GM13977 (cell line): ENCODE measurements at places on chromosomes 16 and 17.

GRCh38 chr16:25109643-25110042 lies 1.9 kb upstream of the LCMT1 start:
- no peak for DNase-seq

DNA sequence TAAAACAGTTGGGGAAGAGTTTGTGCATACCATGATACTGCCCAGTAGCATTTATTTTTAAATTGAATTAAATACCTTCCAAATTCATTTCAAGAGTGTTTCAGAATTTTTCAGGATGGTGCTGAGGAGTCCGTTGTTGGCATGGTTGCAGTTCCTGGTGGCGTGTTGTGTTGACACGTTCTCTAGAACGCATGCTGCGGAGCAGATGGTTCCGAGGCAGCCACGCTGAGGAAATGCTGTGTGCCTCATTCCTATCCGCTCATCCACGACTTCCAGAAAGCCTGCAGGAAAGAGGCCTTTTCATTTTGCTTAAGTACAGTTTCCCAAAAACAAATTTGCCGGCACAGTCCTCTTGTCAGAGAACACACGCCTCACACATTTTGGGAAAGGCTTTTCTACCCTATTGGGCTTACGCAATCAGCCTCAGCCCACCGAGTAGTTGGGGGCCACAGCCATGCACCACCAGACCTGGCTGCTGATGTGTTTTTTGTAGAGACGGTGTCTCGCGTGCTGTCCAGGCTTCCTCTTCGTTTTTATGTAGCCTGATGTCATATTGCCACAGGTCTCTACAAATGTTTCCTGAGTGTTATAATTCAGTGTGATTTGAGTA lies 32.1 kb upstream of the IL17C start:
- DNase-seq = no peak

DNA sequence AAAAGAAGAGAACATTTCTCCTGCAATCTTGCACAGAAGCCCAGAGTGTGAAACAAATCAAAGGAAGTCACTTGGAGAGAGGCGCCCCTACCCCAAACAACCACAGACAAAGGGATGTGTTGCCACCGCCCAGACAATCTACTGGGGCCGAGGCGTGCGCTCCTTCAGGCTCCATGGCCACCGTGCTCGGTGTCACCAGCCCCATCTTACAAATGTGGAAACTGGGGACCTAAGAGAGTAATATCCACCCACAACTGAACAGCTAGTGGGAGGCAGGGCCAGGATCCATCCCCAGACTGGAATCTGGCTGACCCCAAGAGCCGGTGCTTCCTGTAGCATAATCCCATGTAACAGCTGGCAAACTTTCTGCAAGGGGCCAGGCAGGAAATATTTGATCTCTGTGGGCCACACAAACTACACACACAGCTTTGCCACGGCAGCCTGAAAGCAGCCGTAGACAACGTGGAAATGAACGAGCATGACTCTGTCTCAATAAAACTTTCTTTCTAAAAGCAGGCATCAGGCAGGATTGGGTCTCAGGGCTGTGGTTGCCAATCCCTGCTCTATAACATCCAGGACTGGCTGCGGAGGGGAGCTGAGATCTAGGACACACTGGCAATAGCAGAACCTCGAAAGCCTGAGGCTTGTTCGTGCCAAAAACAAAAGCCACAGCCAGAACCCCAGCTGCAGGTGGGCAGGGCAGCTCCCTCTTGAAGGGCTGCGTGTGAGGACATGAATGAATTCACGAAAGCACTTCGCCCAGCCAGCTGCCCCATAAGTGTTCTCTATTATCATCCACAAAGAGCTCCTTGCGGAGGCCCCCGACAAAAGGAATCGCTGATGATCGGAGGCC lies 26.6 kb upstream of the GINS2 start:
- DNase-seq = no peak

DNA sequence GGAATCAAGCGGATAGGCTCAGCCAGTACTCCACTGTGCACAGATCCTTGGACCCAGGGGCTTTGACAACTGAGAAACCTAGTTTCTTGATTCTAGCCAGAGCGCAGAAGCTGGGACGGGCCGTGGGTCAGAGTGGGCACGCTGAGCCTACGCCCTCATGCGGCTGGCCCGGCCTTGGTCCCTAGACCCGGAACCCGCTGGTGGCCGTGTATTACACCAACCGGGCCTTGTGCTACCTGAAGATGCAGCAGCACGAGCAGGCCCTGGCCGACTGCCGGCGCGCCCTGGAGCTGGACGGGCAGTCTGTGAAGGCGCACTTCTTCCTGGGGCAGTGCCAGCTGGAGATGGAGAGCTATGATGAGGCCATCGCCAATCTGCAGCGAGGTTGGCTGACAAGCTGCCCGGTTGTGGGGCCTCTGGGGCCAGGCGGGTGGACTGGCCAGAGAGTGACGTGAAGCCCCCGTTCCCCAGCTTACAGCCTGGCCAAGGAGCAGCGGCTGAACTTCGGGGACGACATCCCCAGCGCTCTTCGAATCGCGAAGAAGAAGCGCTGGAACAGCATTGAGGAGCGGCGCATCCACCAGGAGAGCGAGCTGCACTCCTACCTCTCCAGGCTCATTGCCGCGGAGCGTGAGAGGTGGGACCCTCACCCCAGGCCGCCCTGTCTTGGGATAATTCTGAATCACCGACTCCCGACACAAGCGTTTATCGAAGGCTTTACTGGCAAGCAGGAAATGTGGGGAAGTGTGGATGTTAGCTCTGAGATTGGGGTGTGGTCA lies 946 bp downstream of the STUB1 start:
- no peak for DNase-seq

DNA sequence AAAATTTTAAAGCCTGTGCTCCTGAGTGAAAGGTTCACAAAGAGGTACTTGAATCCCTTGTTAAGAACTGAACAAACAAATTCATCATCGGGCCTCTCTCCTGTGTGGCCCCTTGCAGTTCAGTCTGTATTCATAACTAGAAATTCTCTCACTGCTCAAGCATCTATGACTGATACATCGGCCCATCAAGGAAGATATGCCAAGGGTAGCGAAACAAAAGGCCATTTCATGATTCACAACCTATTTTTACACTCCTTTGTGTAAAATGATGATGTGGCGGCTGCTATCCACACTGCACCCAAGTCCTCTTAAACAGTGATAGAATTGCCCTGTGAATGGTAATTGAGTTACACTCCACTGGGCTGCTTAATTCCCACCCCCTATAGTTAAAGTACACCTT lies 204.6 kb downstream of the STX8 start:
- DNase-seq = no peak

DNA sequence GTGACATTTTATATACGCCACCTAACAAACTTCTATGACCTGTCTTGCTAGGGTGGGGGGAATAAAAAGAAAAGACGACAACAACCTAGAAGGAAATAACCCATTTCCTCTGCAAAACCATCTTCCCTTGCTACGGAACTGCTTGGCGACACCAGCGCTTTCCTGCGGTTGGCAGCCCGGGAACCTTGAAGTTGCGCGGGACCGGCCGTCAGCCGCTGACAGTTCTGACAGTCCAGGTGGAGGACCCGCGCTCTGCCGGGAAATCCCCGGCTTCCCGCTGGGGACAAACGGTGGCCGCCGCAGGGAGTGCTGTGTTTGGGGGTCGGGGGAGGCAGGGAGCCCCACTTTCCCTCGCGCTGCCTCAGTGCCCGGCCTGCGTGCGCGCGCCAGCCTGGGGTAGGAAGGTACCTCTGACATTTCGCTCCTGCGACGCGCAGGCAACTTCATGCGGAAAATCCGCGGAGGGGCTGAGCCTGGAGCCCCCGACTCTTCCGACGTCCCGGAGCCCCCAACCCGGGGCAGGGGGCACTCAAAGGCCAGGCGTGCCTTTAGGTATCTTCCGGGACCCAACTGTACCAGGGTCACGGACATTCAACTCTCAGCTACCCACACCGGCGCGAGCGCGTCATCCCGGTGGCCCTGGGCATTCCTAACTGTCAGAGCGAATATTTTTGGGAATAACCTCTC lies 516 bp downstream of the SLC16A6 start:
- peak; percentile 50 for DNase-seq

DNA sequence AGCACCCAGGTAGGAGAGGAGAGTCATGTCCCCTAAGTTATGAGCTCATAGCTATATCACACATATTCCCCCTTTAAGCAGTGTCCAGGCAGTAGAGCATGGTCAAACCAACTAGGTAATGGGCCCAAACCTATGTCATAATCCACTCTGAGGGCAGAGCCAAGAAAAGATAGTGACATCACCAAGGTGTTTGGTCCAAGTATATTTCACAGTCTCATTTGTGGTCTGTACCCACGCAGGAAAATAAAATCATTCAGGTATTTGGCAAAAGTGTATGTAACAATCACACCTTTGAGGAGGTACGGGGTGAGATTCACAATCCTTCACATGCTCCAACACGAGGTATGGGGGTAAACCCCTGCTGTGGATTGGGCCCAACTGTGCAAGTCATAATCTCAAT lies 2112.8 kb downstream of the TP53TG3F start:
- DNase-seq = no peak

DNA sequence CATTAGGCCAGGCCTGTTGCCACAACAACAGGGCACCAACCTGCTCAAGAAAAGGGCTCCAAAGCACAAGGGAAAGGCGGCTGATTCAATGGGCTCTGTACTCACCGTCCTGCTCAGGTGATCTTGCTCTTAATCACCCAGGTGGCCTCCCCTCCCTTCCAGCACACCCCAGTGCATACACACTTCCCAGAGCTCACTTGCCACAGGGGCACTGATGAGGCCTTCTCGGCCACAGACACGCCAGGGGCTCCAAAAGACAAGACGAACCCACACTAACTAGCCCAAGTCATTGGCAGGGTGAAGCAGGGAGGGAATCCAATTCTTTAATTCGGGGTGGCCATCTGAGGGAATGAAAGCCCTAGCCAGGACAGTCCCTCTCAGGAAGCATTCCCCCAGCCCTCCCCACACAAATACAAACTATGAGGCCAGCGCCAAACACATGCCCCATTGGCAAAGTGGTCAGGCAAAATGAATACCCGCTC lies 1.4 kb downstream of the MYO18A start:
- no peak for DNase-seq

DNA sequence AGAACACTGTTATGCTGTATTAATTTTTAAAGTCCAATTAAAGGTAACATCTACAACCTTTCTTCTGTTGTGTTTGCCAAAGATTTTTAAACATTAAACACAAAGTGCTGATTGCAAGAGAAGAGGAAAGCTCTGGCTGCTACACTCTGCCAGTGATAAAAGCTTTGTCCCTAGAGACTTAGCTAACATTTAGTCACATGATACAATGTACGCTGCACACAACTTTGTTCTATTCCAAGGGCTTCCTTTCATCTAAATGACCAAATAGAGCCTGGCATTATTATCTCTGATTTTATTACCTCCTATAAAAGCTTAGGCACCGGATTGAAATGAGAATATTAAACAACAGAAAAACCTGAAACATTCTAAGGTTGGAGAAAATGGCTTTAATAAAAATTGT lies 388.7 kb upstream of the PMFBP1 start:
- no peak for DNase-seq

- DNase-seq = no peak
Observed at GRCh38 chr17:16954521-16954920, 17.4 kb downstream of the TNFRSF13B start.

- no peak for DNase-seq
Observed at GRCh38 chr17:46917516-46917915, 5.4 kb upstream of the GOSR2 start.

DNA sequence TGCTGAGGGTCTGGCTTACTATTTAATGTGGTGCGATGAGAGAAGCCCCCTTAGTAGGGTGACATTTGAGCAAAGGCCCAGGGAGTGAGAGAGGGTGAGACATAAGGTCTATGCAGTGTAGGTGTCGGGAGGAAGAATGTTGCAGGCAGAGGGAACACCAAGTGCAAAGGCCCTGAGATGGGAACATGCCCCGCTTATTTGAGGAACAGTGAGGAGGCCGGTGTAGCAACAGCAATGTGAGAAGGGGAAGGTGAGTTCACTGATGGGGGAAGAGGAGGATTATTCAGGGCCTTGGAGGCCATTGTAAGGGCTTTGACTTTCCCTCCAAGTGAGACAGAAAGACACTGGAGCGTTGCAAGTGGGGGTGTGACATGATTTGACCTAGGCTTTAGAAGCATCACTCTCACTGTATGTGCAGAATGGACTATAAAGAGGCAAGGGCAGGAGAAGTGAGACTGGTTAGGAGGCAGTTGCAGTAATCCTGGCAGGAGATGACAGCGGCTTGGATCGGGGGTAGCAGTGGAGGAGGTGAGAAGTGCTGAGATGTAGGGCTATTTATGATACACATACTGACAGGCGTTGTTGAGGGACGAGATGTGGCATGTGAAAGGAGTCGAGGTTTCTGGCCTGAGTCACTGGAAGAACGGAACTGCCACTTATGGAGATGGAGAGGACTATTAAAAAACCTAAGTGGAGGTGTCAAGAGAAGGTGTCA lies 145.3 kb downstream of the SPECC1 start:
- no peak for DNase-seq

- no peak for DNase-seq
Observed at GRCh38 chr17:71521724-71522123, 599.1 kb upstream of the SOX9 start.

DNA sequence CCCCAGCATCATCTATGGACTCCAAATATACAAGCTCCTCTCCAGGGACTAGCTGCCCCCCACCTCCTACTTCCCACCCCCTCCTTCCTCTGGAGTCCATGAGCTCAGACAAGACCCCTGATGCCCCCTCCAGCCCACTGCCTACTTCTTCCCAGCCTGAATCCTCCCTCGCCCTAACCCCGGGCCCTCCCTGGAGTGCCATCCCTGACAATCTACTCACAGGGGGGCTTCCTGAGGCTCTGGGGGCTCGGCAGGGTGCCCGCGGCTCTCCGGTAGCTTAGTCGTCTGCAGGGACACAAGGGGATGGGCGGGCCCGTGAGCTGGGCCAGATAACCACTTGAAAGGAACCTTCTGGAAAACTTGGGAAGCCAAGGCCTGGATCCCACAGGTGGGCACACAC lies 15.1 kb downstream of the MPP3 start:
- no peak for DNase-seq

DNA sequence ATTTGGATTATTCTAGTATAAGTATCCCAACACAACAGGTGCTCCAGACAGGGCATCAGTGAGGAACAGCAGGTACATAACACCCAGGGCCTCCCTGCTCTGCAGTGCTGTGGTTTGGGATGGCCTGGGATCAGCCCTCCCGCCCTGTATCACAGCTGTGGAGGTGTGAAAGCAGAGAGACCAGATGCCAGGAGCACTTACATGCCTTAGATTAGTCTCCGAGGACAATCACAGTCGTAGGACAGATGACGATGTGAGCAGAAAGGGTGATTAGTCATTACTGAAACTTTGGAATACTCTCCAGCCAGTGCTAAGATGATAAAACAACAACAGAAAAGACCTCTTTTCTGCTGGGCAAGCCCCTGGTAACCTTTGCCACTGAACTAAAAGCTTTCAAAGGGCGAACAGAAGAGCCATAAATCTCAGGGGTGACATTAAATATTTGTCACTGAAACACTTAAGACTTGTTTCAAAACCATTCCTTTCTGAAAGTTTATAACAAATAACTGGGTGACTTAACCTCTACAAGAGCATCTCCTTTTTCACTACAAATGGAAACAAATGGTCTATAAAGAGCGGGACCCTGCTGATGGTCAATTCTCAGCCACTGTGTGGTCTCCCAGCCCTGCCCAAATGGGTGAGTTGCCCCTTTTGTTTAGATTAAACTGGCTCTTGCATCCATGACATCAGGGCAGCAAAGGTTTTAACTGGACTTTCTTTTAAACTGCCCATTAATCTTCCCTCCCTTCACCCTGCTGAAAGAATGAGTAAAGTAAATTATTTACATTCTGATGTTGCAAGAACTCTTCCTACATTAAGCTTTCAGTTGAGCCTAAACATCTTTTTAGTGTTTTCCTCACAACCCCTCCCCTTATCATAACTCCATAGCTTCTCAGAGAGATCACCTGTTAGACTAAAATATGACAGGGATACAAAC lies 183.1 kb upstream of the COX10 start:
- no peak for DNase-seq

- no peak for DNase-seq
Observed at GRCh38 chr17:45030733-45031132, 20.7 kb downstream of the DCAKD start.
